ENCODE measurements at places on chromosomes 6 and 20. TPM values are rescaled to one million over a fixed set of nuclear protein-coding genes. Genes with fewer than 3 reads are reported as not detected.

The CHRNA4 gene
- total RNA-seq, result not detected

The CGA gene
- not detected for total RNA-seq

The POM121L2 gene
- total RNA-seq, result not detected

The OXT gene
- total RNA-seq, result not detected

The CCN5 gene
- 1.7 TPM for total RNA-seq

The GATA5 gene
- not detected for total RNA-seq

The MATN4 gene
- total RNA-seq, result not detected

The SLC22A23 gene
- 2.2 TPM for total RNA-seq

The C2 gene
- 1.3 TPM for total RNA-seq

DNA sequence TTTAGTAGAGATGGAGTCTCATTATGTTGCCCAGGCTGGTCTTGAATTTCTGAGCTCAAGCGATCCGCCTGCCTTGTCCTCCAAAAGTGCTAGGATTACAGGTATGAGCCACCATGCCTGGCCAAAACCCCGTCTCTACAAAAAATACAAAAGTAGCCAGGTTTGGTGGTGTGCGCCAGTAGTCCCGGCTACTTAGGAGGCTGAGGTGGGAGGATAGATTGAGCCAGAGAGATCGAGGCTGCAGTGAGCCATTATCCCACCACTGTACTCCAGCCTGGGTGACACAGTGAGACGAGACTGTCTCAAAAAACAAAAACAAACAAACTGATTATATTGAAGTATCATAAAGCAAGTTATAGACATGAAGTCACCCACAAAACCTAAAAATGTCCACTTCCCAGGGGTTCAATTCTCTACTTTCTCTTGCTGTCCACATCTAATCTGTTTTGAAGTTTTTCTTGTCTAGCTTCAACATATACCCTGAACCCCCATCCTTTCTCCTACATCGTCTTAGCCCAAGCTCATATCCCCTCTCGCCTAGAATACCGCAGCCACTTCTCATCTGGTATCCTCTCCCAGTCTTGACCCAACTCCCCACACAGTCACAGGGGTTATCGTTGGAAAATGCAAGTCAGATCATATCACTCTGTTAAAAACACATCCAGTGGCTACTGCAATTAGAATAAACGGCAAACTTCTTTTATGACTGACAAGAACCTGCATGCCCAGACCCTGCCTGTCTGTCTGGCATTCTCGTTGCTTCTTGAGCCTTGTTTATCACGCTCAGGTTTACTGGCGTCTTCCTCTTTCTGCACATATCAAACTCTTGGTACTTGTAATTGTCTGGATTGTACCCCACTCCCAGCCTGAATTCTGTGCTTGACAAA, 20.1 kb upstream of the NCOA3 start:
- DNase-seq, result no peak

DNA sequence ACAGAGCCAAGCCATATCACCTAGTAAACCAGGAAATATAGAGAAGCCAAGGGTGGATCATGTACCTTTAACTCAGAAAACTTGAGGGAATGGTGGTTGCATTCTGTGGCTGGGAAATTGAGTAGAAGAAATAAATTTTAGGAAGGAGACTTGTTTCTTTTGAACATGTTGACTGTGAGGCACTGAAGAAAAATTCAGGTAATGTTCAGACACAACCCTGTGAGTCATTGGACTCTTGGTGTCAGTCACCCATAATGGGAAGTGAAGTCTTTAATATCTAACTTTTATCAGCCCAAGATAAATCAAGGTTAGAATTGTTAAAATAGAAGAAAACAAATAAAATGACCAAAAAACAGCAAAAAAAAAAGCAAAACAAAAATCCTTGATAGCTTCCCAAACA, 98.8 kb upstream of the GRIK2 start:
- no peak for DNase-seq

DNA sequence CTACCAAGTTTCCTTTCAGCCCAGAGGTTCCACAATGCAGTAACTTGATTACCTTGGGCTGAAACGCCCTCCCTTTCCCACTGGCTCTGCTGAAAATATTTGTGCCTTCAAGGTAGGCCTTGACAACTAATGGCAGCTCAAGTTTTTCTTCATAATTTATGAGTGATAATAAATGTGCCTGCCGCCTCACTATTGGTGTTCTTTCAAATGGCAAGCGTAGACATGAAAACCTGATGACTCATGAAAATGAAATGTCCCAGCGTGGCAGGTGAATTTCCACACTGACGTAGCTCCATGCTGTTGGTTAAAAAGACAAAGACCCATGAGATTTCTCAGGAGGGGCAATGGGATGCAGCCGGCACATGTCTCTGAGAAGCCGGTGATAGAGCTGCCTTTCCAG, 107.2 kb upstream of the GGTLC1 start:
- no peak for DNase-seq

GRCh38 chr6:35491558-35492257, 5.2 kb downstream of the TEAD3 start:
- no peak for DNase-seq

- DNase-seq, result peak; percentile 42
Observed at GRCh38 chr6:142898927-142899895, 45.8 kb downstream of the HIVEP2 start.

- DNase-seq, result no peak
Observed at GRCh38 chr6:93213028-93213427, 206.3 kb downstream of the EPHA7 start.

- DNase-seq, result no peak
Observed at GRCh38 chr6:146267447-146267846, 238.6 kb downstream of the GRM1 start.

DNA sequence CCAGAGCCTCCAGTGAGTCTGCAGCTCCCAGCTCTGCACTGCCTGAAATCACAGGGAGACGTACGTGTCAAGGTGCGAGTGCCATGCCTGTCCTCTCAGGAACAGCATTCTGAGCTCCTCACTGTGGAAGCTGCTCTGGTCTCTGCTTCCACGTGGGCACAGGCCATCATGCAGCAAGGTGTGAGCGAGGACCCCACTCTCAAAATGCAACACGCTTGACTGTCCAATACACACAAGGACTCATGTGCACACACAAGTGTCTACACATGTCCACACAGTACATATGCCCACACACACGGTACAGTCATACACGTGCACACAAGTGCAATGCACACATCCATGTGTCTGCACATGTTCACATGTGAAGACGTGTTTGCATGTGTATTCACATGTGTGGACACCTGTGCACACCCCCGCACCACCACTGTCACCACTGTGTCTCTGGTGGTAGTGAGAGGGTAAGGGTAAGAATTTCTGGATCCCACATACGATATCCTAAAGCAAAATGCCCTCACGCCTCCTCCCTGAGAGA, 260.5 kb downstream of the DLL1 start:
- no peak for DNase-seq

DNA sequence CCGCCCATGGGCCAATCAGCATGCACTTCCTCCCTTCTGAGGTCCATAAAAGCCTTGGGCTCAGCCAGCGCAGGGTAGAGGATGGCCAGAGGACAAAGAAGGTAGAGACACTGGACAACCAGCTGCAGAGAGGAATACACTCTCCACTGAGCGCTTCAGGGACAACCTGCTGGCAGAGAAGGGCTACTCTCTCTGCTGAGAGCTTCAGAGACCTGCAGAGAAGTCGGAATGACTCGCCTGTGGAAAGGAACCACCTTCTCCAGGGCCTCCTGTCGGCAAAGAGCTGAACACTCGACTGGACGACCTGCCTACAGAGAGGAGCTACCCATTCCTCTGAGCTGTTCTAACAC, 31.4 kb upstream of the SLA2 start:
- DNase-seq, result no peak

- no peak for DNase-seq
Observed at GRCh38 chr20:15220009-15220656, 882.7 kb upstream of the FLRT3 start.

GRCh38 chr20:38075161-38075998, 41.8 kb downstream of the RPRD1B start:
- peak; percentile 84 for DNase-seq

DNA sequence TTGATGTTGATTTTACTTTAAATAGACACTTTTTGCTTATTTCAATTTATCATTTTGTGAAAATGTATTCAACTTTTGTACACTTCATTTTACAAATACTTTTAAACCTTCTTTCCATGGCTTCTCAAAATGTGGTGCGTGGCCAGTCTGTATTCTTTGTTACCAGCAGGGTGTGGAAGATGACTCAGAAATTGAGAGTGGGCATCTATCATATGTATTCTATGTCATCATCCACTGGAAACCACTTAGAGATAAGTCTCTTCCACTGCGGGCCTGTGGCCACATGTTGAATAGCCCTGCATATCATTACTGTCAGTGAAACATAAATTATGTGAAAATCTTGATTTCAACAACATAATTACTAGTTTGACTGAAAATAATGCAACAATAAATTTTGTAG, 52.6 kb upstream of the MC3R start:
- DNase-seq, result peak; percentile 12

DNA sequence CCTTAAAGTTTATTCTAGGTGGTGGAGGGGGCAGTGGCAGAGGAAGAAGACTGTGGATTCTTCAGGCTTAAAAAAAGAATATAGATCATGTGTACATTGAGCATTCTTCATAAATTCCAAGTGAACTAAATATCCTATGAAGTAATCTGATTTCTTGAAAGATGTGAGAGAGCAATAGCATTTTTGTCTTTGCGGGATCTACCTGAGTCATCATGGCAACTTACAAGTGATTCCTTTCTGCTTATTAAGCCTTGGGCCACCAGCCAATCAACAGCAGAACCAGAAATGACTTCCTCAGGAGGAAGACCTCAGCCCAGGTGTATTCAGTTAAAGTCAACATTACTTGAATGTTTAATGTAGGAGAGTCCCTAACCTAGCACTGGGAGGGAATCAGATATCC, 756.9 kb downstream of the TFAP2A start:
- DNase-seq, result no peak

- peak; percentile 68 for DNase-seq
Observed at GRCh38 chr6:52557389-52558265, 19.2 kb downstream of the TRAM2 start.

GRCh38 chr20:24943731-24944130, 5.3 kb upstream of the CST7 start:
- no peak for DNase-seq

DNA sequence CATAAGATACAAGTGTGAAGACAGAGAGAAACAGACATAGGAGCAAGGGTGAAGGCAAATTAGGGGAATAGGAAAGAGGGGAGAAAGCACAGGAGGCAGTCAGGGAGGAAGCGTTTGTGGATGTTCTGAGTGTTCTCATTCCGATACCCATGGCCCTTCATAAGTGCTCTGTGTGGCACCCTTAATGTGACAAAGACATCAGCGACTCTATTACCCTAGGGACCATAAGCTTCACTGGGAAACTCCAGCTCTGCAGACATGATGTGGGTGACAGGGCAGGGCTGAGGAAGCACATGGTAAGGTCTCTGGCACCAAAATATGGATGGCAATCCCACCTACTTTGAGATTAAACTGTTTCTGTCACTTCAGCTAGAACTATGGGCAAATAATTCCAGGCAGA, 33.0 kb downstream of the F13A1 start:
- DNase-seq, result no peak

GRCh38 chr20:2692036-2692885, at the start of gene EBF4:
Gene EBF4, plus strand, starts transcription at chr20:2692780. Its CDS starts 866 bp downstream, at chr20:2693646.
- DNase-seq, result peak; percentile 43

DNA sequence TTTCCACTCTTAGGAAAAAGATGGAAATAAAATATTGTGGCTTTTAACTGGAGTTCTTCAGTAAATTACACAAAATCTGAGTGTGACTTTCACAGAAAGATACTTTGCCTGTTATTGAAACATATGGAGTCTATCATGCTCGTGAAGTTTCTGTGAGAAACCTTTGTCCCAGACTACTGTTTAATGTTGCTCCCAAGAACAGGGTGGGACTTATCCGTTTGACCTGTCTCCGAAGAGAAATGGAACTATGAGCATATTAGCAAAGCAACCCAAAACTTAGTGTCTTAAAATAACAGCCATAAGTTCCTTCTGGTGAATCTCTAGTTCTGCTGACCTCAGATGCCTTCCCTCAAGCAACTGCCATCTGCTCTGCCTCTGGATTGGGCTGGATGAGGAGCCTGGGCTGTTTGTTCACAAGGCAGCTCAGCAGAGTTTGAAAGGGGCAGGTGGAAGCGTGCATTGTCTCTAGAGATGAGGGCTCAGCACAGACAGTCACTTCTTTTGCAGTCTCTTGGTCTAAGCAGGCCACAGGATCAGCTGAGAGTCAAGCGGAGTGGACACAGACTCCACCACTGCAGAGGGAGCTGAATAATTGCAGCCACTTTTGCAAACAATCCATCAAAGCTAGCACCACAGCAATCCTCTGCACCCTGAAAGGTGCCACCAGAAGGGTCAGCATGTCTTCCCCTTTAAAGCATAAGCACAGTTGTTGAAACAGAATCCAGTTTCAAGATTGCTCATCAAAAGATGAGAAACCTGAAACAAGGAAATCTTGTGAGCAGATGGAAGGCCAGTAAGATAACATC, 52.8 kb downstream of the MYB start:
- peak; percentile 51 for DNase-seq

GRCh38 chr6:81572020-81572419, 180.5 kb downstream of the TENT5A start:
- DNase-seq, result peak; percentile 99

DNA sequence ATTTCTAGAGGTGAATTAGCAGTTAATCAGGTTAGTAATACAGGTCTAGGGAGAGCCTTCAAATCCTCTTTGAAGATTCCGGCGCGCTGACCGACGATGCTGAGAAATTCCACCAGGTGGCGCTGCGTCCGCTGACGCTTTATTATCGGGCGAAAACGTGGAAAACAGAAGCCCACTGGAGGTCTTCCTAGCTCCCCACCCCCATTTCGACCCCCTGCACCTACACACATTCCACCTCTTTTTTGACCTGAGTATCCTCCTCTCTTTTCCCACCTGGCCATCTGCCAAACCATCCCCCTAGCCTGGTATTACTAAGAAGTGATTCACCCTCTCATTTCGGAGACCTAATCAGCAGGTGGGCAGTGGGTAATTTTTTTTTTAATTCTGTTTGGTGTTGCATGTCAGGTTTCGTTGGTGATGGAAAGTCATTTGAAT, 65.4 kb upstream of the RIN2 start:
- peak; percentile 45 for DNase-seq

DNA sequence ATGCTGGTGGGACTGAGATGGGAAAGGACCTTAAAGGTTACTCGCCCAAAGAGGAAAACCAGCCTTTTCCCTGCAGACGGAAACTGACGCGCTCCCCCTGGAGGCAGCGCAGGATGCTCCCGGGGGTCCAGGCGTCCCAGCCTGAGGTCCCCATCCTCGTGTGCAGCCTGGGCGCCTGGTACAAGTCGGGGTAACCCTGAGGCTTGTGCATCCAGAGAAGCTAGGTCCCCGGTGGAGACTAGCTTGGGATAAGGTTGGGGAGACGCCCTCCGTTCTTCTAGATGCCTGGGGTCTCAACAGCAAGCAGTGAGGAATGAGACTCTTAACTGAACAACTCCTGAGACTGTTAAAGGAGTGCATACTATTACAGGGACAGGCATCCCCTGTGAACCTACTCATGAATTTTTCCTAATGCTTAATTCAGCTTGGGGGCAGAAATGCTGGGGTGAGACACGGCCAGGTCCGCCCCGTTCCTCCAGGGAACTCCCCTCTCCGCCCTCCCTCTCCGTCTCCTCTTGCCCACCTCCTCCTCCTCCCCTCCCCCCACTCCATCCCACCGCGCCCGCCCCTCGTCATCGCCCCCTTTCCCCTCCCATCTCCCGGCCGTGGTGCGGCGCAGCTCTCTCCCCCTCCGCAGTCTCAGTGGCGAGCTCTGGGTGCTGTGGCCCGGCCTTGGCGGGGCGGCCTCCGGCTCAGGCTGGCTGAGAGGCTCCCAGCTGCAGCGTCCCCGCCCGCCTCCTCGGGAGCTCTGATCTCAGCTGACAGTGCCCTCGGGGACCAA, at the start of gene PRSS35:
Gene PRSS35, plus strand, starts transcription at position 634 of the 781 bp plus-strand sequence. CDS start 10,908 bp downstream, outside the sequence.
- peak; percentile 45 for DNase-seq
